ENCODE measurements at places on chromosomes 16 and 17.

GRCh38 chr17:37305406-37305905, 70.3 kb upstream of the C17orf78 start:
- no peak for DNase-seq

GRCh38 chr17:74070998-74071679, 132.3 kb upstream of the RPL38 start:
- DNase-seq, result no peak

- peak; percentile 93 for DNase-seq
These were observed 108.4 kb downstream of the OR1D5 start for GRCh38 chr17:2954898-2955445.

DNA sequence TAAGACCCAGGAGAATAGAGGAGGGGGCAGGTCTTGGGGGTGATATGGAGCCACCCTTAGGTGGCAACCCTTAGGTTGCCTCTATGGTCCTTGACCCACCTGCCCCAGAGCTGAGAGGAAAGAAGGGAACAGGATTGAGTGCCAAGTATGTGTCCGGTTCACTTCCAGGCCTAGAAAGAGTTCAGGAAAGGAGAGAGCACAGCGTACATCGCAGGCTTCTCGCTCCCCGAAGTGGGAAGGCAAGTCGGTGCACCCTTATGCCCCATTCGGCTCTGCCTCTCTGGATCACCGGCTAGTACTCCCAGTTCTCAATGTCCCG, 631 bp downstream of the SP6 start:
- DNase-seq, result no peak

- no peak for DNase-seq
These were observed 417.8 kb upstream of the TOM1L1 start for GRCh38 chr17:54482843-54483242.

DNA sequence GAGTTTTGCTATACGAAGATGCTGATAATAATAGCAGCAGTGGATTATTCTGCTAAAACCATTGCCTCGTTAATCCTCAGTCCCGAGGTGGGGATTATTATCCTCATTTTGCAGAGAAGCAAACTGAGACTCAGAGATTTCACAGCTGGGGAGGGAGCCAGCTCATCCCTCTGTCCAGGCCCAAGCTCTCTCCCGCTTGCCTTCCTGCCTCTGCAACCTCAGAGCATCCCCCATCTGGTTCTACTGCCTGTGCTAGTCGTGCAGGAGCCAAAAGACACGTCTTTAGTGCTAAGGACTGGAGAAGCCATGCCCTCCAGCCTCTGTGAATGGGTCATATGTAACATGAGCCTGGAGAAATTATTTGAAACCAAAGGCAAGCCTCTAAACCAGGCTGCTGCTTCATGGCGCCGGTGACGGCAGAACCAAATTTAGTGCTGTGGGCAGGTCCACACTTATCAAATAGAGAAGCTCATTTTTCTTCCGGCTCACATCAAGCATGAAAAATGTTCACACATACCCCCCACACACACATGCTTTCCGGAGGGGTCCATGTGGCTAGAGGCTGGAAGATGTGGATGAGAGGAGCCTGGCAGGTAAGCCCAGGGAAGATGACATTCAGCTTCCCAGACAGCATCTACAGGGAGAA, 13.5 kb downstream of the MAPT start:
- no peak for DNase-seq

DNA sequence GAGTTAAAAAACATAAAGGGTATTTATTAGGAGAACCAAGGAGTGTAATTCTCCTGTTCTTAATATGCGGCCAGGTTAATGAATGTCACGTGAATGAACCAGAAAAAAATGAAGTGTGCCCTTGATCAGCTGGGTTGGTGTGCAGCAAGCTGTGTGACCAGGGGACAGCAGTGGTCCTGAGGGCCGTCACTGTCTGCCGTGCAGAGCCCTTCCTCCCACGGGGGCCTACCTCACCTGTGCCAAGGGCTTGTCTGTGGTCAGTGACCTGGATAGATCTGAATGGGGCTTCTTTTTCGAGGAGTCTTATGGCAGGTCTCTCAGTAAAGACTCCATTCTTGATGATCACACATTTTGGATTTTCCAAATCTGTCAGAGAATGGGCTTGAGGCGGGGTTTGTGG, 17.7 kb upstream of the STH start:
- DNase-seq, result no peak

- DNase-seq, result no peak
These were observed 564 bp upstream of the TMIGD1 start for GRCh38 chr17:30334421-30334820.

DNA sequence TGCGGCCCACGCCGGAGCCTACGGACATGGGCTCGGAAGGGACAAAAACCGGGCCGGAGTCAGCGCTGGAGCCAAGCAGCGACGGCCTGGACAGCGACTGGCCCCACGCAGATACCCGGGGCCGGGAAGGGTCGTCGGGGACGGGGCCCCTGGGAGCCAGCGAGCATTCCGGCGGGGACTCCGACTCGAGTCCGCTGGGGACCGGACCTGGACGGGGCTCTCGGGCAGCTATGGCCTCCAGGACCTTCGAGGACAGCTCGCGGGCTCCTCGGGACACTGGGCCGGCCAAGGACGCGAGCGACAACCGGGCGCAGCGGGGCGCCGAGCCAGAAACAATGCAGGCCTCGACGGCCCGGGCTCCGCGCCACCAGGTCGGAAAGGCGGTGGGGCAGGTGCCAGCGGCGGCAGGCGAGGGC, 1.0 kb downstream of the MYO15B start:
- DNase-seq, result peak; percentile 10

DNA sequence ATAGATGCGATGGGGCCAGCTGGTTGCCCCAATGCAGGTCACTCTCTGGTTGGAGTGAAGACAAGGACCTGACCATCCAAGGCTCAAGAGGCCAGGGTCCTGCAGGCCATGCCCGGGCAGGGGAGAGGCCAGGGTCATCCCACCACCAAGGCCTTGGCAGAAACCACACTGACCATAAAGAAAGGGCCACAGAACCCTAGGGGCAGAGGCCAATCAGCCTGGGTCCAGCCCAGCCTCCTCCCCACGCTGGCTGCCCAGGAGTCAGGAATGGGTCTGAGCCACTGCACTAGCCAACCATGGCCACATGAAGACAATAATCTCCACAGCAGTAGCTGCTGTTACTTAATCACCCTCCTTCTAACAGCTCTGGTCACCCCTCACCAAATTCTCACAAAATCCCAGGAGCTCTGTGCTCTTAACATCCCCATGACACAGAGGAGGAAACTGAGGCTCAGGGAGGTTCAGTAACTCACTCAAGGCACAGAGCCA, 10.2 kb upstream of the BCAR1 start:
- no peak for DNase-seq

- DNase-seq, result no peak
These were observed 32.7 kb downstream of the TLE7 start for GRCh38 chr16:71409011-71409775.

- DNase-seq, result peak; percentile 39
These were observed 17.5 kb upstream of the MTMR4 start for GRCh38 chr17:58531661-58532554.

DNA sequence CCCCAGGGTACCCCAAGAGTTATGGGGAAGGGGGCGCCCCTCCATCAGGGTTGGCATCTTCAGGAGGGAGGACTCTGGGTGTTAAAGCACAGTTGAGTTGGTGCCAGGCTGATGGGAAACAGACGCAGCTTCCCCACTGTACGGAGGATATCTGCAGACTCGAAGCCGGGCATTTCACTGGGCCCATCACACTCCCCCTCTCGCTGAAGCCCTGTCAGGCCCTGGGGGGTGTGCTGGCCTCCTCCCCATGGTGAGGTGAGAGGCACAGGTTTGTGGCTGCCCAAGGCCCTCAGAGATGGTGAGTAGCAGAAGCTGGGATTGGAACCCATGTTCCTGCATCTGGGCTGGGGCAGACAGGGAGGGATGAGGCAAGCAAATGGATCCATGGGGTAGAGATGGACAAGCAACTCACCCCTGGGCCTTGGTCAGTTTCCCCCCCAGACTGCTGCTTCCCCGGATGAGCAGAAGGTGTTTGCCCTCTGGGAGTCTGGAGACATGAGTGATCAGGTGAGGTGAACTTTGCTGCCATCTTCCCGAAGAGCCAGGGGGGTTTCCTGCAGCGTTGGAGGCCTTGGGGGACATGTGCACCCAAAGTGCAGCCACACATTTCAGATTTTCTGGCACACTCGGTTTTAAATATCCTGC, 31.0 kb downstream of the POLR3E start:
- DNase-seq, result no peak

DNA sequence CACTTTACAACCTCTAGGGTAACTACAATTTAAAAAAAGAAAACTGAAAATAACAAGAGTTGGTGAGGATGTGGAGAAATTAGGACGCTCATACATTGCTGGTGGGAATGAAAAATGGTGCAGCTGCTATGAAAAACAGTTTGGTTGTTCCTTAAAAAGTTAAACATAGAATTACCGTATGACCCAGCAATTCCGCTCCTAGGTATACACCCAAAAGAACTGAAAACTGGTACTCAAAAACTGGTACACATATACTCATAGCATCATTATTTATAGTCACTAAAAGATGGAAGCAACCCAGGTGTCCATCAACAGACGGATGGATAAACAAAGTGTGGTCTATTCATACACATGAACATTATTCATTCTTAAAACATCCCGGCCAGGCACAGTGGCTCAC, 42.9 kb upstream of the DNAH17 start:
- no peak for DNase-seq

DNA sequence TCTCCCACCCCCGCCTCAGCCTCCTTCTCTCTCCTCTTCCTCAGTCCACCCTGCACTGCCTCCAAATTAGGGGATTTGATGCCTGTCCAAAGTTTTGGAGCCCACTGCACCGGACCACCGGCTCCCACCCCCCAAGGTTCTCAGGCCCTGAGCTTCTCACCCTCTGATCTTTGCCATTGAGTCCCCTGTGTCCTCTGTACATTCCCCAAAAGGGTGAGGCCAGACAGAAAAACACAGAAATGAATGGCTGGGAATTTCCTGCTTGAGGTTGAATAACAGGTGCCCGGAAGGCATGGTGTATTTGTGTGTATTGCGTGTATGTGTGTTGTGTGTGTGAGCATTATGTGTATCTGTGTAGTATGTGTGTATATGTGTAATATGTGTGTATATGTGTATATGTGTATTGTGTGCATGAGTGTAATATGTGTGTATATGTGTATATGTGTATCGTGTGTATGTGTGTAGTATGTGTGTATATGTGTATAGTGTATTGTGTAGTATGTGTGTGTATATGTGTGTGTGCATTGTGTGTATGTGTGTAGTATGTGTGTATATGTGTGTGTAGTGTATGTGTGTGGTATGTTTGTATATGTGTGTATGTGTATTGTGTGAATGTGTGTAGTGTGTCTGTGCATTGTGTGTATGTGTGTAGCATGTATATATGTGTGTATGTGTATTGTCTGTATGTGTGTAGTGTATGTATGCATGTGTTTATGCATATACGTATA, 16.0 kb upstream of the CCL17 start:
- DNase-seq, result no peak

DNA sequence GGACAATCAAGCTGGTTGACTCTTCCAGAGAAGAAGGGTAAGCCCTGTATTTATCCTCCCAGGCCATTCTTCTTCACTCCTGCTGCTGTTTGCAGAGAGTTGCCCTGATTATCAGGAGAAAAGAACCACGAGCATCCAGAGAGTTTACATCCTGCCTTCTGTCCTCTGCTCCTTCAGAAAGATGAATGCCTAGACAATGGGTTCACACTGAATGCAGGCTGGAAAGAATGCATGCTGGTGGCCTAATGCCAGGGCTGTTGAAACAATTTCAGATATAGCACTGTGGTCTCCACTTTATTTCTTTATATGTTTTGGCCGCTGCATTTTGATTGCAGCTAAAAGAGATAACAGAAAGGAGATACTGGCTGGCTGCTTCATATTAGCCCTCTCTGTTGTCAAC, 21.2 kb upstream of the HAS3 start:
- peak; percentile 58 for DNase-seq

GRCh38 chr17:66146394-66146793, 45.5 kb downstream of the CEP112 start:
- DNase-seq, result no peak

GRCh38 chr16:67022531-67023214, 6.3 kb upstream of the CBFB start:
- DNase-seq, result peak; percentile 41

GRCh38 chr17:79978548-79978855, 57.2 kb downstream of the TBC1D16 start:
- no peak for DNase-seq

DNA sequence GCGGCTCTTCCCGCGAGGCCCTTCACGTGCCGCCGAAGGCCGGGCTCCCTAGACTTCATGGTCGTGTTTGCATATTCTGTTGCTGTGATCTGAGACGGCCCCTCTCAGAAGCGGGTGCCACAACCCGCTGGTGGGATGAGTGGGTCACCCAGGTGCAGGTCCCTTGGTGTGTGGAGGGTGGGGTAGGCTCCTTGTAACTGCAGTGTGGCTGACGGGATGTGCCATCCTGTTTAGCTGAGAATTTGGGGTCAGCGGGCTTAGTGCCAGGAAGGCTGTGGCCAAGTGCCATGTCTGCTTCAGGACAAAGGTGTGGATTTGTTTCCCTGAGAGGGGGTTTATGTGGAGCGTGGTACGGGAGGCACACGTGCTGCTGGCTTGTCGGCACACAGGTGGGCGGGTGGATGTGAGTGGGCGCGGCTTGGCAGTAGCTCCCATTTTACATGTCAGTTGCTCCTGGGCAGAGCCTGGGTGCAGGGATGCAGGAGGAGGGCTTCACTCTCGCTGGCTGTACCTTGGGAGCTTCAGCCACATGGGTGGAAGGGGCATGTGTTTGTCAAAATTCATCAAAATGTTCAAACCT, 9.2 kb upstream of the WFIKKN1 start:
- DNase-seq, result no peak

DNA sequence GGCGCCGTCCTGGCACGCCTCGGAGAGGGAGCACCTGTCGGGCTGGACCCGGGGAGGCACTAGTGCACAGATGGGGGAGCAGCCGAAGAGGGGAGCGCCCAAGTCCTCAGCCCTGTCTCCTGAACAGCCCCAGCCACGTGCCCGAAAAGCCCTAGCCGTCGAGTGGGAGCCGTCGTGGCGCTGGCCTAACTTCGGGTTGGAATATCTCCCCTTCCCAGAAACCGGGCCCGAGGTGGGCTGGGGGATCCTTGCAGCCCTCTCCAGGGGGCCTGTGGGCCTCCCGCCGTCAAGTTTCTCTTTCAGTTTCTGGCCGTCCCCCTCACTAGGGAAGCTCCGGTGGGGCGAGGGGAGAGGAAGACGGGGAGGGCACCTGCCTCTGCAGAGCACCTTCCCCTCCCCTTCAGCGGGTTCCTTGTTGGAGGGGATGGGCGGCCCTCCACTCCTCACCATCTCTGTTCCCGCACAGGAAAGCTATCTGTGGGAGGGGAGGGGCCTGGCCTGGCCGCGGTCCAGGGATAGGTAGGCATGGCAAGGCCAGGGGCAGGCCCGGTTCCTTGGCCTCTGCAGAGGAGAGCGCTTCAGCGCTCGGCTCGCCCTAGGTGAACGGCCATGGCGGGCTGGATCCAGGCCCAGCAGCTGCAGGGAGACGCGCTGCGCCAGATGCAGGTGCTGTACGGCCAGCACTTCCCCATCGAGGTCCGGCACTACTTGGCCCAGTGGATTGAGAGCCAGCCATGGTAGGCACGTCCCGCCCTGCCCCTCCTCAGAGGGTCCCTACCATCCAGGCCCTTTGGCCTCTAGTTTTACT, 709 bp downstream of the STAT5A start:
- DNase-seq, result no peak

GRCh38 chr17:3636908-3637373, 381 bp downstream of the CTNS start:
- no peak for DNase-seq
